ENCODE measurements at places on chromosomes 5 and 9. TPM values are rescaled to one million over a fixed set of nuclear protein-coding genes. Genes with fewer than 3 reads are reported as not detected.

CA9 gene
- total RNA-seq: not detected

LVRN gene
- total RNA-seq: under 0.01 TPM

ARID3C gene
- total RNA-seq: not detected

TMEFF1 gene
- 1.2 TPM for total RNA-seq

CATSPER3 gene
- 0.36 TPM for total RNA-seq

C9 gene
- 0.36 TPM for total RNA-seq

GRIN3A gene
- not detected for total RNA-seq

CMBL gene
- total RNA-seq: 9.0 TPM

GLRA1 gene
- total RNA-seq: not detected

- no peak for DNase-seq
Observed at GRCh38 chr9:106405871-106406435, 457.0 kb upstream of the ZNF462 start.

DNA sequence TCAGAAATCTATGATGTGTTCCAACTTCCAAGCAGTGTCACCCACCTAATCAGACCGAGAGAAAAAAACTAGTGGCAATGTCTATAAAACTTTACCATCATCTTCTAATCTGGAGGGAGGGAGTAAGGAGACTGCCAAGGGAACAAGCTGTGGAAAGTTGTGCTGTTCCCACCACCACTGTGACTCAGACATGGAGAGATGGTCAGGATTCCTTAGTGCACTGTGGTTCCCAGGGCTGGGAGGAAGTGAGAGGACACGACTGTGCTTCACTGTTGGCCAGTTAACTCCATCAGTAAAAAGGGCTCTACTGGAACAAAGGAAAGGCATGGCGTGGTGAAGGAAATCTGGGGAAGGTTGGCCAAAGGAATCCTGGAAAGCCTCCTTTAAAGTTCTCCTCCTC is 18.8 kb downstream of the TICAM2 start:
- peak; percentile 83 for DNase-seq

- DNase-seq: no peak
Observed at GRCh38 chr5:122180863-122181548, 51.7 kb downstream of the ZNF474 start.

GRCh38 chr5:108382784-108383330 is 959 bp upstream of the FBXL17 start:
- peak; percentile 42 for DNase-seq

- DNase-seq: no peak
Observed at GRCh38 chr5:35884191-35884769, 27.6 kb downstream of the IL7R start.

GRCh38 chr5:67028371-67028770 is 168.2 kb downstream of the CD180 start:
- DNase-seq: no peak

GRCh38 chr9:137428841-137429545 is 5.8 kb downstream of the NOXA1 start:
- DNase-seq: no peak

GRCh38 chr9:121612511-121612998 is 38.9 kb upstream of the DAB2IP start:
- no peak for DNase-seq

- DNase-seq: no peak
Observed at GRCh38 chr9:14310311-14310710, 3.6 kb downstream of the NFIB start.

DNA sequence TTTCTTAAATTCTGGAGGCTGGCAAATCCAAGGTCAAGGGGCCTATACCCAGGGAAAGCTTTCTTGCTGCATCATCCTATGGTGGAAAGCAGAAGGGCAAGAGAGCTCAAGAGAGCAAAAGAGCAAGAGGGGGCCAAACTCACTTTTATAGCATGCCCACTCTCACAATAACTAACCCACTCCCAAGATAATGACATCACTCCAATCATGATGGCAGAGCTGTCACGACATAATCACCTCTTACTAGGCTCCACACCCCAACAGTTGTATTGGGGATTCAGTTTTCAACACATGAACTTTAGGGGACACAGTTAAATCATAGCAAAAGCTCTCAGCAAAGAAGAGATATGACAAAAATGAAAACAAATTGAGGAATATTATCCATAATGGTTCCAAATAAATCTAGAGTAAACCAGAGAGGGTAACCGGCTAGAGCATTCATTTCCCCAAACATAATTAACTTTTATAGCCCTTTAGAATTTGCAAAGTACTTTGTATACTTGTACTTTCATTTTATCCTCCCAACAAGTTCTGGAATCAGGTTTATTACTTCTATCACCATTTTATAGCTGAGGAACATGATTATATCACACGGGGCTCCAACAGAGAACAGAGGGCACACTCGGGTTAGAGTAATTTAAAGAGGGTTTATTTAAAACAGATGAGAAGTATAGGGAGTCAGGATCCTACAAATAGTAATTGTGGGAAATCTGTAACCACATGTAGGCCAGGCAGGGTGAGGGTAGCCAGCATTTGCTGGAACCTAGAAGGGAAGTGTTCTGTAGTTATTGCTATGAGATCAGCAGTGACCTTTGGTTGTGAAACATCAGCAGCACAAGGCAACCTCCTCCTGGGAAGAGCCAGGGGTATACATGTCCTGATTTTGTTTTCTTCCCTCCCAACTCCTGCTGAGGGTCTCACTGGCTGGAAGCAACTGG is 7.2 kb upstream of the TARS1 start:
- DNase-seq: no peak

GRCh38 chr9:110579034-110579861 is at the start of gene SVEP1:
Gene SVEP1 (minus strand): TSS chr9:110579741. CDS start chr9:110579543, 198 bp downstream.
- DNase-seq: peak; percentile 84

DNA sequence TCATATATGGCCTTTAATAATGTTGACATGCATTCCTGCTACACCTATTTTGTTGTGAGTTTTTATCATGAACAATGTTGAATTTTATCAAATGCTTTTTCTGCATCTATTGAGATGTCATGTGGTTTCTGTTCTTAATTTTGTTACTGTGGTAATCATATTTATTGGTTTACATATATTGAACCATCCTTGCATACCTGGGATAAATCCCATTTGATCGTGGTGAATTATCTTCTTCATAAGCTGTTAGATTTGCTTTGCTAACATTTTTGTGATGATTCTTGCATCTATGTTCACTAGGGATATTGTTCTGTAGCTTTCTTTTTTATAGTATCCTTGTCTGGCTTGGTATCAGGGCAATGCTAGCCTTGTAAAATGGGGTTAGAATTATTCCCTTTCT is 222.0 kb downstream of the WDR70 start:
- DNase-seq: no peak

DNA sequence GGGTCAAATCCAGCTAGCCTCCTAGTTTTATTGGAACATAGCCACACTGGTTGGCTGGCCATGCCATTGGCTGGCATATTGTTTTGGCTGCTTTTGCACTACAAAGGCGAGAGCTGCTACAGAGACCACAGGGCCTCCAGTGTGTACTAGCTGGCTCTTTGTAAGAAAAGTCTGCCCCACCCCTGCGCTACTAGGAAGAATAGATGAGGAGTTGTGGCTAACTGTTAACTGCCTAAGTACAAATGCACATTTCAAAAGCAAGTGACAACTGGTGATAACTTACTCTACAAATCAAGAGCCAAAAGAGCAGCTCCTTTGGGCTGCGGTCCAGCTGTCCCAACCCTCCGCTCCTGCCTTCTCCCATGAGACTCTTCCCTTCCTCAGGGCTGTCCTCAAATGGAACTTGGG is 63.9 kb downstream of the SERINC5 start:
- DNase-seq: no peak

- no peak for DNase-seq
Observed at GRCh38 chr9:2979957-2980610, 136.2 kb upstream of the PUM3 start.

DNA sequence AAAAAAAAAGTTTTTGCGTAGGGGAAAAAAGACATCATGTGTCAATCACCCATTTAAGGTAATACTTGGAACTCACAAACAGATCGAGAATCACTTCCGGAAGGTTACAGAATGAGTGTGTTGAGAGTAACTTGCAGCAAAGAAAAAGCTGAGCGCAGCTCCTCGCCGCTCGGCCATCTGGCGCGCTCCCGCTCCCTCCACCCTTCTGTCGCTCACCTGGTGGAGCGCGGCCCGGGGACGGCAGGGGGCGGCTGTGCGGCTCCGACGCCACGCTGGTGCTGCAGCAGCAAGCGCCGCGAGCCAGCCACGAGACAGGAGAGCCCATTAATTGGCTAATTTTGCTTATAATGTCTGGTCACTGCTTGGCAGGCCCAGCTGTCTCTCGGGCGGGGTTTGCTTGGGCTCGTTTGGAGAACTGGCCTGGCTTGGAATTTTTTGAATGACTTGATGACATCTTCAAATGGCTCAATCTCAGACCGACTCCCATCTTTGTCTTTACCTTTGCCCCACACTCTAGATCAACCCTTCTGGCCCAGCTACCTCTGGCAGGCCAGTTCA is 601.8 kb downstream of the CCDC171 start:
- DNase-seq: no peak

DNA sequence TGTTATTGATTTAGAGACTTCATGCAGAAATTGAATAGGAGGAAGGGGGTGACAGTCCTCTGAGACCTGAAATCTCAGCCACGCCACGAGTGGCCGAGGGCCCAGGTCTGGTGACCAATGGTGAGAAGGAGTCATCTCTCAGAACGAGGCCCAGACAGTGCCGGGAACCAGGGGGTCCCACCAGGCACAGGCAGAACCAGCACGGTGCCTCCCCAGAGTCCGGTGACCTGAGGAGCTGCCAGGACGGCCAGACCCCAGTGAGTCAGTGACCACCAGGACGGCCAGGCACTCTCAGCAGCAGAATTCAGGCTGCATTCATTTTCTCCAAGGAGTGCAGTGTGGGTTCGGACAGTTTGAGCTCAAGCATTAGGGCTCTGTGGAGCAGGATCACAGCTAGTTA is 43.8 kb upstream of the NKD2 start:
- DNase-seq: peak; percentile 51

- no peak for DNase-seq
Observed at GRCh38 chr5:90518661-90519060, 10.7 kb downstream of the LYSMD3 start.

DNA sequence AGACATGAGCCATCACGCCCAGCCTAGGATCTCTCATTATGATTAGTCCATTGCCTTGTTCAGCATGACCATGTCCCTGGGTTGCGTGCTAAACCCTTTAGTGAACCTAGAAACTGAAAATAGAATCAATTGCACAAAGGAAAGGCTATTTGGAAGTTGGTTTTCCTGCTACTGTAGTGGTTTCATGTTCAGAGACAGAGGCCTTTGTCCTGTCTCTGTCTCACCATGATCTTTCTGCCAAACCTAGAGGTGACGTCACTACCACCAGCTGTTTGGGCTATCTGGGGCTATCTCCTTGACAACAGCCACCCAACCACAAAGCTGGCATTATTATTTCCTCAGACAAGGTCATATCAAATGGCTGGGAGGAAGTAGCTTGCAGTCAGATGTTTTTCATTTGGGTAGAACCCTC is 4.0 kb upstream of the CDK5RAP2 start:
- peak; percentile 95 for DNase-seq

DNA sequence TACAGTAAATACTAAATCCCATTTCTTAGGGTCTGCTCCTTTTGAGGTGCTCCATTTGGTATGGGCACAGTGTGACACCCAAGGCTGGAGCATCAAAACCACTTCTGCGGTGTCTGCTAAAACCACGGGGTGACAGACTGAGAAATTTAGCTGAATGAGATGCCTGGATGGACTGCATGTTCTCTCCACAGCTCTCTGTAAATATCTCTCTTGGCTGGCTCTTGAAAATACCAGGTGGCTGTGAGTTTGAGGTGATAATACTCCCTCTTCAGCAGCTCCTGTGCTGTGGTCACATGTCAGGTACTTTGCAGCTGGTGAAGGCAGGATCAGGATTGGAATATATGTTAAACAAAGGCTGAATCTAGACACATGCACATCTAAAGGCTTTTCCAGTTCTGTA is 93.7 kb upstream of the SIMC1 start:
- no peak for DNase-seq

DNA sequence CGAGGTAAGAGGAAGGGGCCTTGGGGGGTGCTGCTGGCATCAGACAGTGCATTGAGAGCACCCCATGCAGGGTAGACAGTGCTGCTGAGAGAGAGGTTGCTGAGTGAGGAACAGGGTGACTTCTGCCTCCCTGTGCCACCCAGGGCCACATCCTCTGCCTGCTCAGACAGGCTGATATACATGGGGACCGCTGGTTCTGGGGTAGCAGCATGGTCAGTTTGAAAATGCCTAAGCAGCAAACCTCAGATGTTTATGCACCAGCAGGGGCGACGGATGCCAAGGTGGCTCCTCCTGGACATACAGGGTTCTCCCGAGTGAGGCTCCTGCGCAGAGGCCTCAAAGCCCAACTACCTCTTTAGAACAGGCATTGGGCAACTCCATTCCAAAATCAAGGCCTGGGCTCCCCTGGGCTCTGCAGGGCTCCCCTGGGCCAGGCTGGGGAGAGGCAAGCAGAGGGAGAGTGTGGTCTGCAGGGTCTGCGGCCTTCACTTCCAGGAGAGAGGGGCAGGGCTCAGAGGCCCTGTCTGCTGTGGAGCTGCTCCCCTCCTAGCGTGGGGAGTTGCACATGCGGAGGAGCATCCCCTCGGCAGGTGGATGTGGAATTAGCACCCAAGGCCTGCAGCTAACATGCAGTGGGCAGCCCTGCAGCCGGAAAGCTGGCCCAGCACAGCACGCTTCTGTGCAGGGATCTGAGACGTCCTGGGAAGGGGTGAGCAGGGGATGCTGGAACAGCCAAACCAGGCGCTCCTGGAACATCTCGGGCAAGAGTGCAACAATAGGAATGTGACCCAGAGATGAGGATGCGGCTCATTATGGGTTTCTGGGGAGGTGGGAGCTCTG is 46.5 kb downstream of the IRX2 start:
- peak; percentile 86 for DNase-seq

- no peak for DNase-seq
Observed at GRCh38 chr5:147789820-147790219, 7.3 kb upstream of the JAKMIP2 start.
